Epithelial cell of proximal tubule (primary cell): ENCODE measurements at places on chromosomes 5 and 9. TPM values are rescaled to one million over a fixed set of nuclear protein-coding genes. Genes with fewer than 3 reads are reported as not detected.

Gene PHAX
- total RNA-seq = 54.7 and 54.8 TPM in 2 replicates

Gene ENC1
- total RNA-seq = 65.8 and 90.5 TPM in 2 replicates

Gene TRPM6
- total RNA-seq = 0.22 and 1.6 TPM in 2 replicates

Gene SLC6A7
- not detected in 2 replicates for total RNA-seq

Gene LCP2
- total RNA-seq = not detected in 2 replicates

Gene SLC6A18
- not detected in 2 replicates for total RNA-seq

Gene NR2F1-AS1
- total RNA-seq = 1.2 and 1.6 TPM in 2 replicates

Gene ZNF474
- not detected in 2 replicates for total RNA-seq

Gene CHSY3
- total RNA-seq = 1.7 and 2.5 TPM in 2 replicates

Gene MAMDC2
- total RNA-seq = 5.5 and 6.6 TPM in 2 replicates

Gene CCDC171
- total RNA-seq = 0.92 and 0.94 TPM in 2 replicates

Gene PCDHB16
- under 0.01 and 0.07 TPM in 2 replicates for total RNA-seq

Gene SGCD
- total RNA-seq = 0.06 TPM in 1 of 2 replicates, not detected in the other

Gene DNAH5
- 1.2 and 1.7 TPM in 2 replicates for total RNA-seq

Gene PPP2R2B
- total RNA-seq = 1.1 and 3.9 TPM in 2 replicates

Gene PCDH1
- total RNA-seq = 9.6 and 17.4 TPM in 2 replicates

Gene LHFPL2
- 14.4 and 15.3 TPM in 2 replicates for total RNA-seq

Gene BTNL3
- total RNA-seq = not detected in 2 replicates

Gene KCNN2
- total RNA-seq = 0.22 TPM in 1 of 2 replicates, not detected in the other

Gene BHMT
- total RNA-seq = 1.2 and 1.4 TPM in 2 replicates

Gene CACFD1
- 4.3 and 11.0 TPM in 2 replicates for total RNA-seq

DNA sequence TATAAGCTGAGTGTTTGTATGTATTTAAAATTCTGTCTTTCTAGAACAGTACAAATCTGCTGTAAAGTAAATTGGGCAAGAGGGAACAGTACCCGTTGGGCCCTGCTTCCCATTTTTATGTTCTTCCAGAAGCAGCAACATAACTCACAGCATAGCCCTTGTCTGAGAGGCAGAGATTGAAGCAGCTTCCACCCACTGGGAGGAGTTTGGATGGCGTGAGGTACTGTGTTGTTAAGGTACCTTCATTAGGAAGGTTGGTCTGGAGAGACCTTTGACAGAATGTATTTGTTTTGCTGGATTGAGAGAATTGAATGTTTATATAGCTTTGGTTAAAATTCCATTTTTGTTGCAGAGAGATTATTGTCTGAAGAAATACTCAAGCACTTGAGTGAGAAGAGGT is 24.8 kb downstream of the RAI14 start:
- DNase-seq = no peak

- no peak for DNase-seq
Measured at GRCh38 chr5:153321478-153321877, 169.0 kb upstream of the GRIA1 start.

DNA sequence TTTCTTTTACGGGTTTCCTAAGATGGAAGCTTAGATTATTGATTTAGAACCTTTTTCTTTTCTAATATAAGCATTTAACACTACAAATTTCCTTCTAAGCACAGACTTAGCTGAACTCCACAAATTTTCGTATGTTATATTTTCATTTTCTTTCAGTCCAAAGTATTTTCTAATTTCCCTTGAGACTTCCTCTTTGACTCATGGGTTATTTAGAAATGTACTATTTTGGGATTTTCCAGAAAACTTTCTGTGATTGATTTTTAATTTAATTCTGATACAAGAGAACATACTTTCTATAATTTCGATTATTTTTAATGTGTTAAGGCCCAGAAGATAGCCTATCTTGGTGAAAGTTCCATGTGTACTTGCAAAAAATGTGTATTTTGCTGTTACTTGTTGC is 19.7 kb upstream of the TBCA start:
- no peak for DNase-seq

DNA sequence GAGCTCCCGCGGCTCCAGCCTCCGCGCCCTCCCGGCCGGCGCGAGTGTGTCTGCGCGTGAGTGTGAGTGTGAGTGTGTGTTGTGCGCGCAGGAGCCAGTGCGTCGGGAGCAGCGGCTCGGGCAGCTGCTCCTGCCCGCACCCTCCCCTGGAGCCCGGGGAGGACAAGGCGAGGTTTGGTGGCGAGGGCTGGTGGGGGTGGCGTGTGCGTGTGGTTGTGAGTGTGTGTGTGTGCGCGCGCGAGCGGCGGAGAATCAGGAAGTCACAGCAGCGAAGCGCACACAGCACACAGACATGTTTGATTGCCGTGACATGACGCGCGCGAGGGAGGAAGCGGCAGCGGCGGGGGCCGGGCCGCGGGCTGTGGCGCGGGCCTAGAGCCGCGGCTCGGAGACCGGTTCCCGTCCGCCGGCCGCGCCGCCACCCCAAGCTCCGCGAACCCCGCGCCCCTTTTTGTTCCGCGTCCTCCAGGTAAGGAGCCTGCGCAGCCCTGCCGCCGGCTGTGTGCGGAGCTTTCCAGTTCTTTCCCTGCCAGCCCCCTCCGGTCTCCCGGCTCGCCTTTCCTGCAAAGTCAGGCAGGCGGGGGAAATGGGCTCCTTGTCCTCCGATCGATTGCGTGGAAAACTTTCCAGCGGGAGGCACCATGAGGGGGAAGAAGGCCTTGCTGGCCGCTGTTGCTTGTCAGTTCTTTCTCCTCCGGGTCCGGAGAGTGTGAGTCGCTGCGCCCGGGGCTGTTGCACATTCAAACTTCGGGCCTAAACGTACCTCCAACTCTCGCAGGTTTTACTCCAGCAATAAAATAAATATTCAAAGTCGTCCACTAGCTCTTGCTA is 2.4 kb downstream of the SMARCA2 start:
- no peak for DNase-seq

DNA sequence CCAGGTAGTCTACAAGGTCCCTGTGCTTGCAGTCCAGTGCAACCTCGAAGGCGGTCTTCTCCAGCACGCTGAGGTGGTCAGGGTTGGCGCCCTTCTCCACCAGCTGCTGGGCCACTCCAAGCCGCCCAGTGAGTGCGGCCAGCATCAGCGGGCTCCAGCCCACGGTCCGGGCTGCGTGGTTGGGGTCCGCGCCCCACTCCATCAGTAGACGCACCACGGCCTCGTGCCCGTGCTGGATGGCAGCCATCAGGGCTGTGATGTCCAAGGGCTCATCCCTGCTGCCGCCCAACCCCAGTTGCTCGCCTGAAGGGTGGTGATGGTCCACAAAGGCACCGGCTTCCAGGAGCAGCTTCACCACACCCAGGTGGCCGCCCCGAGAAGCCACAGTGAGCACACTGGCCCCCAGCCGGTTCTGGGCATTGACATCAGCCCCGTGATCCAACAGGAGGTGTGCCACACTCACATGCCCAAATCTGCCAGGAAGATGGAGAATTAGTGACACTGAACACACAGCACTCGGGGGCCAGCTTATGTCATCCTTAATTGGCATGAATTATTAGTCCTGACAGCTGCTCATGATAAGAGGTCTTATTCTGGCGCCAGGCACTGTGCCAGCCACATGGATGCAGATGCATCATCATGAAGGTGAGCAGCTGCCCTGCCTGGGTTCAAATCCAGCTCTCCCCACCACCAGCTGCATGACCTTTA is 6.1 kb downstream of the ANKS6 start:
- no peak for DNase-seq

GRCh38 chr9:126367139-126367538 is 40.5 kb downstream of the MVB12B start:
- DNase-seq = no peak

- DNase-seq = no peak
Measured at GRCh38 chr5:179218943-179219330, 126.3 kb downstream of the ADAMTS2 start.

- no peak for DNase-seq
Measured at GRCh38 chr9:98142182-98142907, 23.3 kb upstream of the TRIM14 start.

DNA sequence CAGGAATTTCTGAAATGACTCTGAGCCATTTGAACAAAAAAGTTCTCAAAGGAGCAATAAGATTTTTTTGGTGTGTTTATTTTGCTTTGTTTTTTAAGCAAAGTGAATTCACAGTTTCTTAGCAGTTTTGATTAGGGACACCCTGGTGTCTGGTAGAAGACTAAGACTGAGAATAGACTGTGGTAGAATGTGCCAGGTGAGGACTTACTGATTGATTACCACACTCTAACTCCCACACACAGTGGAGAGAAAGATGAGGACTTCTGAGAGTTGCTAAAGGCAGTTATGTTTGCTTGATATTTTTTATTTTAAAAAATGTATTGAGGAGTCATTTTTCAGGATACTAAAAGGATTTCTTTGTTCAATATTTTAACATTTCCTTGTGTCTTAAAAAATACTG is 175.1 kb downstream of the CD180 start:
- no peak for DNase-seq

DNA sequence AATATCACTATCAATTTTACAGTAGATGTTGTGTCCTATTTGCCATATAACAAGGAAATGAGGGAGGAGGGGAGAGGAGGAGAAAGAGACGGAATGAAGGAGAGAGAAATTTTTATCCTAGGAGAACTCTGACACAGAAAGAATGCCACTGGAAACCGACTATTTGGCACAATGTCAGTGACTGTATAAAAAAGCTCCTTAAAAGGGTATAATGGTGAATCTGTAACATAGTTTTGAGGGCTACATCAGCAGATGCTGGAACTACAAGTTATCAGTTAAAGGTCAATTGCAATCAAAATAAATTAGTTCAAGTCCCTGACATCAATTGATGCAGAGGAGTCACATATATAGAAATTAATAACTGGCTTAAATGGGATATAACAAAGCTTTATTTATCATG is 5.7 kb downstream of the EDIL3 start:
- DNase-seq = no peak

DNA sequence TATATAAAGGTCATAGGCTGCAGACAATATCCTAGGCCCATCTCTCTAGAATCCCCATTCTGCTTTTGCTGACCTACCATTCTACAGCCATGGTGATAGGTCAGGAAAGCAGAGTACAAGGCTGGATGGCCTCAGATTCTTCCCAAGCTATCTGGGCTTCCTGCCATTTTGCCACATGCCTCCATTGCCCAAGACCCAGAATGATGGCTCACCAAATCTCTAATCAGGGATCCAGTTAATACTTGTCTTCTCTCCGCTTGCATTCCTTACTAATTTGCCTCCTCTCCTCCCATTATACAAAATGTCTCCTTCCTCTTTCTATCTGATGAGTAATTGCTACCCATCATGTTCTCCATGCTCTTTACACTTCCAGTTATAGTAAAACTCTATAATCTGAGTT is 22.7 kb upstream of the NDUFS4 start:
- no peak for DNase-seq

DNA sequence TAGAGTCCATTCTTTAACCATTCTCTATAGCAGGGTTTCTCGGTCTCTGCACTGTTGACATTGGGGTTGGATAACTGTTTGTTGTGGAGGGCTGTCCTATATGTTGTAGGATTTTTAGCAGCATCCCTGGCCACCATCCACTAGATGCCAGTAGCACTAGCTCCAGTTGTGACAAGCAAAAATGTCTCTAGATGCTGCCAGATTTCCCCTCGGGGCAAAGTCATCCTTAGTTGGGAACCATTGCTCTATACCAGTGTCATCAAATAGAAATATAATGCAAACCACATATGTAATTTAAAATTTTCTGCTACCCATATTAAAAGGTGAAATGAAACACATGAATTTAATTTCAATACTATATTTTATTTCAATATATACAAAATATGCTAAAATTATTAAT is 2.9 kb downstream of the TTC23L start:
- DNase-seq = no peak

- DNase-seq = no peak
Measured at GRCh38 chr9:122392284-122392683, 21.5 kb downstream of the PTGS1 start.

GRCh38 chr9:91119679-91120078 is 242.0 kb downstream of the AUH start:
- DNase-seq = no peak

DNA sequence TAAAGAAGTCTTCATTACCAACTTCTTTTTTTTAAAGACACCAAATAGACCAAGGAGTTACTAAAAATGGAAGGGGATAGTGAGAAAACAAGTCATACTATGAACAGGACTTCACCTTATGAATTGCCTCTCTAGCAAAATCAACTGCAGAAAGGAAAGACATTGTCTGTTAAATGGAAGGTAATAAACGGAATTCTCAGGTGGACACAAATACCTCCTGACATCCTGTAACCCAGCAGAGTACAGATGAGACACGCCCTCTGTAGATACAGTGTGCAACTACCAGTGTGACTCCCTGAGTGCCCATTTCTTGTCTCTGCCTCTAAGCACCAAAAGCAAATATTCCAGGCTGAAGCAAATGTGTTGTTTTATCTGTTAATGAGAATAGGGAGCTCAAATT is 12.2 kb upstream of the PLPP1 start:
- no peak for DNase-seq

GRCh38 chr5:148135091-148136048 is 33.0 kb upstream of the SPINK14 start:
- DNase-seq = no peak

GRCh38 chr5:127555826-127556225 is 38.4 kb downstream of the PRRC1 start:
- no peak for DNase-seq

- DNase-seq = no peak
Measured at GRCh38 chr9:125683486-125683885, 23.5 kb downstream of the MAPKAP1 start.

- DNase-seq = no peak
Measured at GRCh38 chr5:59661954-59662615, 231.4 kb downstream of the PDE4D start.

- DNase-seq = no peak
Measured at GRCh38 chr5:67166460-67167285, 29.9 kb downstream of the CD180 start.
